Occipital lobe (tissue), 3 donors: ENCODE measurements at places on chromosomes 3 and 15. TPM values are rescaled to one million over a fixed set of nuclear protein-coding genes. Genes with fewer than 3 reads are reported as not detected.

- no peak for DNase-seq
These were observed 204.0 kb upstream of the NANOGP8 start for GRCh38 chr15:35289024-35289617.

- no peak for DNase-seq
These were observed 10.8 kb downstream of the GLYCTK start for GRCh38 chr3:52298149-52299098.

- no peak for DNase-seq
These were observed 10.0 kb downstream of the TMEM158 start for GRCh38 chr3:45216021-45216609.

- no peak for DNase-seq
These were observed 24.9 kb upstream of the ZNF710 start for GRCh38 chr15:89976246-89976600.

DNA sequence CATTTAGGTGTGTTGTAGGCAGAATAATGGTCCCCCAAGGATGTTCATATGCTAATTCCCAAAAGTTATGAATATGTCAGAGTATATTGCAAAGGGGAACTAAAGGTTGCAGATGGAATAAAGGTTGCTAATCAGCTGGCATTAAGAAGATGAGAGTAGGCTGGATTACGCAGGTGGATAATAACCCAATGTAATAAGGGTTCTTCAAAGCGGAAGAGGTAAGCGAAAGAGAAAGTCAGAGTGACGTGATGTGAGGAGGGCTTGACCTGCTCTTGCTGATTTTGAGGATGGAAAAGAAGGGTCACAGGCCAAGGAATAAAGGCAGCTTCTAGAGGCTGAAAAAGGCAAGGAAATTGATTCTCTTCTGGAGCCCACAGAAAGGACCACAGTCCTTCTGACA is 104.0 kb downstream of the STRIT1 start:
- DNase-seq, result no peak

DNA sequence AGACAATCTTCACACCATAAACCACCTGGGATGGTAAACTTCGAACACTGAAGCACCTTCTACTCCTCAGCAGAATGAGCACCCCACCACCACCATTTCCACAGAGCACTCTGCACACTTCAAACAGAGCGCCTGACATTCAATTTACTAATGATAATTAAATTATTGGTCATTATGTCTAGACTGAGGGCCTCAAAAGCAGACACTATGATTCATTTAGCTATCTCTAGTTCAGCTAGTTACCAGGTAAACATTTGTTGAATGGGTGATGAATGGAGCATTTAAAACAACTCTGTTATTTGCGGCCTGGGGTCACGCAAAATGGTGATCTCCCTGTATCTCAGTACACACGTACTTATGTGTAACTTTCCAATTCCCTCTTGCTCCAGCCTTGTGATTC is 40.9 kb downstream of the ACAP2 start:
- DNase-seq, result no peak

GRCh38 chr15:68725736-68726135 is 95.0 kb downstream of the ANP32A start:
- no peak for DNase-seq

GRCh38 chr15:60740787-60741354 is 261.9 kb upstream of the ICE2 start:
- DNase-seq, result no peak

- no peak for DNase-seq
These were observed 216.3 kb downstream of the RPLP1 start for GRCh38 chr15:69668963-69669362.

DNA sequence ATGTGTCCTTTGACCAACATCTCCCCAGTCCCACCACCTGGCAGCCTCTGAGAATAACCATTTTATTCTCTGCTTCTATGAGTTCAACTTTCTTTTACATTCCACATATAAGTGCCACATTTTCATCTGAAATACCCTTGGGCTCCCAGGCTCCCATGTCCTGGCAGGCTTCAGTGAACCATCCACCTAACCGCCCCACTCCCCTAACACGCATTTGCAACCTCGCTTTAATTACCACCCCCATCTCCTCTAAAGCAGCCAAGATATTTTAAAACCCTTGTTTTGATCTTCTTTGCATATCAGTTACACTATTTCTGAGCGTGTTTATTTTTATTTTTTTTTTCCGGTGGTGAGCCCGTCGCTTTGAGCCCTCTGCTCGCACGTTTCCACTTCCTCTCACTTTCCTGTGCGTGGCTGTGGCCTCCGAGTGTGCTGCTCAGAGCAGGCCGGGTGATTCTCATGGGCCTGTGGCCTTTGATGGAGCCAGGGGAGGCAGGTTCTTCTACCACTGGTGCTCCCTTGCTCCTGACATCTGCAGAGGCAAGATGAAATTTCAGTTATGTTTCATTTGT is 195.4 kb upstream of the LPP start:
- no peak for DNase-seq

DNA sequence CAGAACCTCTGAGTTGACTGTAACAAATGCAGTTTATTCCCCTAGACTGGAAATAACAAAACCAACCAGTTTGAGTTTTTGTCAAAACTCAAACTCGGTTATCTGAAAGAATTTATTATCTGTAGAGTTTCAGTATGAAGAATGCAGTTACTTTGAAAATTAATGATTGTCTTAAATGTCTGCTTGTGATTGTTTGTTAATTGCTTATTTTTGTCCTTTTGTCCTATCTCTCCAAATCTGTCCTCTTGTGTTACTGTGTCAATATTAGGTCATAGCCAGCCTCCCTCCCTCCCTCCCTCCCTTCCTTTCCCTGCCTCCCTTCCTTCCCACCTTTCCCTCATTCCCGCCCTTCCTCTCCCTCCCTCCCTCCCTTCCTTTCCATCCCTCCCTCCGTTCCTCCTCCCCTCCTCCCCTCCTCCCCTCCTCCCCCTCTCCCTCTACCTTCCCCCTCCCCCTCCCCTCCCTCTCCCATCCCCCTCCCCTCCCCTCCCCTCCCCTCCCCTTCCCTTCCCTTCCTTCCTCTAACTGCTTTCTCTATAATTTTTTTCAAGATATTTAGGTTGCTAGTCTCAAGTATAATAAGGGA is 153.5 kb downstream of the FNDC3B start:
- DNase-seq, result no peak

- no peak for DNase-seq
These were observed 1.7 kb downstream of the CMTM8 start for GRCh38 chr3:32240159-32240545.

DNA sequence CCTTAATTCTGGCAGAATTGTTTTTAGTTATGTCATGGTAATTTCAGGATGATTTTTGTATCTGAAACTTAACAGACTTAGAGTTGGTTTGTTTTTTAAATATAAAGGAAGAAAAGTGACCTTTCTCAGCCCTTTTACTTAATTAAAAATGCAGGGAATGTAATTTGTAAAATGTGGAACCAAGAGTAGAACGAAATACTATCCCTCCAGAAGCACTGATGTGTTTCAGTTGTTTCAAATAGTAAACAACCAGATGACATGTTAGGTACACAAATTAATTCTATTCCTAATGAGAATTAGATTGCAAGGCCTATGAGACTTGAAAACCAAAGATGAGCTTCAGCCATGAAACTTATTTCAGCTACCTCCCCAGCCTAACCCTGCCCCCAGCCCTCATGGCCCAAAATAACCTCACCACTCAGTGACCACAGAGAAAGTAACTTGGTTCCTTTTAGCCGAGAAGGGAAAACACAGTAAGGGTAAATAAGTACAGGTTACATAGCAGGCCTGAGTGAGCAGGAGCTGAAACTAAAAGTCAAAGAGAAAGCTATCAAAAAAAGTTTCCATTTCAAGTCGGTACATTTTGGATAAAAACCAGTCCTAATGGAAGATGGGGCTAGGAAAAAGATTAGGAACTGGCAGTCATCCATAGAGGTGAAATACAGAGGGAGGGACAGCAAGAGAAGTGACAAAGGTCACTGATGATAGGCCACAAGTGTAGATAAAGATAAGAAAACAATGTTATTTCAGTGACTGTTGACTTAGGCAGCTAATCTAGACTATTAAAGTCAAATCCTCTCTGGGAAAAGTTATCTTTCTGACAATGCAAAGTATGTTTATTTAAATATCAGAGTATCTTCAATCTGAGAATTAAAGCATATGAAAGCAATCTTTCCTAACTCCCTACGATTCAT is 23.2 kb downstream of the SENP8 start:
- DNase-seq, result no peak

- DNase-seq, result no peak
These were observed 50.5 kb upstream of the GK5 start for GRCh38 chr3:142275856-142276255.

The CRABP1 gene
- total RNA-seq, result 10.5 TPM

The VWA5B2 gene
- total RNA-seq, result 0.31 TPM

The TICRR gene
- 0.62 TPM for total RNA-seq

The MAGI1 gene
- 49.4 TPM for total RNA-seq

The SERPINI2 gene
- 2.0 TPM for total RNA-seq

The PLSCR5 gene
- not detected for total RNA-seq

The ROBO2 gene
- total RNA-seq, result 377 TPM
